ENCODE measurements at places on chromosomes 7 and 10.

DNA sequence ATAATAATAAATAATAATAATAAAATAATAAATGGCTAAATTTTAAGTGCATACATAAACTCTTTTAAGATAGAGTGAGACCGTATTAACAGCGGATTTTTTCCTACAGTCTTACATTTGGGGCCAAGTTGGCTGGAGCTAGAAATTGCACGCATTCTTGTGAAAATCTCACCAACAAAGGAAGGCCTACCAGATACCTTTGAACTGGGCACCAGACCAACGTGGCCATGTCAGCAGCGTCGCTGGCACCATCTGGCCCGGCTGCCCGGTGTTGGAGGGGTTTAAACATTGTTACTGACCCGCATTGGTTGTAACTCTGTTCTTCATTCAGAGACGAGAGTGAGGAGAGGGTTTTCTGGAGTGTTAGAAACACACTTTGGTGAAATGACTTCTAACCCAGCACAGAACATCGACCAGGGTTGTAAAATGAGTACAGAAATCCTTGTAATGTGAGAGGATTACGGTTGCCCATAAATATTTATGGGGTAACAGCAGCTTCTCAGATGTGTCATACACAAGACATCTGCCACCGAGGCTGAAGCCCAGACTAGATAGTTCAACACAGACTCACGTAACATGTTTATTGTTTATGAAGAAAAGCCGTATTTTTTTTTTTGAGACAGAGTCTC, 34.6 kb upstream of the UNCX start:
- no peak for DNase-seq

GRCh38 chr7:25772802-25773201, 379.2 kb upstream of the NFE2L3 start:
- no peak for DNase-seq

DNA sequence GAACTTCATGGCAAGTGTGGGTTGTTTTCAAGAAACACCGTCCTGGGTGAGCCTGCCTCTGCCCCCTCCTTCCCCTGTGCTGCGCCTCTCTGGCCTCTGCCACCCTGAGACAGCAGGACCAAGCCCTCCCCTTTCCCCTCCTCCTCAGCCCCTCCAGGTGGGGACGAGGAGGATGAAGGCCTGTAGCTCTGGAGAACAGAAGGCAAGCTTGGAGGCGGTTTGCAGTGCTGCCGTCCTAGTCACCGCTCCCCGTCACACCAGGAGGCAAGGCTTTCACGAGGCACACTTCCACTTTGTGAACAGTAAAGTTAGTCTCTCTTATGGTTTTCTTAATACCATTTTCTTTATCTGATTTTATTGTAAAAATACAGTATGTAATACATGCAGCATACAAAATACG, 8.8 kb upstream of the VIPR2 start:
- DNase-seq, result no peak

DNA sequence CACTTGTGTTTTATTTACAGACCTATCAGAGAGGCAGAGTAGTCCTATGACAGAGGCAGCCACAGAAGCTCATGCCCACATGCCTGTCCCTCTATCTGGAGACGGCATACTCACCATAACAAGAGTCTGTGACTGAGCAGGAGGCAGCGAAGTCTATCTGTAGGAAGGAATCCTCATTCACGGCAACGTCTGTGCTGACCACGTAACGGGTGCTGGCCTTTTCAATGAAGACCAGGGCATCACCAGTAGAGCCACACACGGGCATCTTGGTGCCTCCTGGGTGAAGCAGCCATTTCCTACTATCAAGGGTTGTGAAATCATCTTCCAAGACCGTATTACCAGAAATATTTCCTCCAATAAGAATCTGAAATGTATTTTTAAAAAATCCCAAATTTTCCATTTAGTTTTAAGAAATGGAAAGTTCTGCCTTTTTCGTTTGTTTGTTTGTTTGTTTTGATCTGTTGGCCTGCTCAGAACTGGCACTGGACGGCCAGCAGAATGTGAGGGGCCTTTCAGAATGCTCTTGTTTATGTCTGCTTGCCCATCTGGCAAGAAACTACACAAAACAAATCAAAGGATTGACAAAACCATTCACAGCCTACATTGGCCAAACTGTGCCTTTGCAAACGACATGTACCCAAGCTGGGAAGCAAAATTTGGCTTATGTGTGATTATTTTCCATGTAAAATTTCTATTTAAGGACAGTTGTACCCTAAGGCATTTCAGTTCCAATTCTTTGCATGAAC, 93.1 kb upstream of the SLC26A5 start:
- DNase-seq, result no peak

DNA sequence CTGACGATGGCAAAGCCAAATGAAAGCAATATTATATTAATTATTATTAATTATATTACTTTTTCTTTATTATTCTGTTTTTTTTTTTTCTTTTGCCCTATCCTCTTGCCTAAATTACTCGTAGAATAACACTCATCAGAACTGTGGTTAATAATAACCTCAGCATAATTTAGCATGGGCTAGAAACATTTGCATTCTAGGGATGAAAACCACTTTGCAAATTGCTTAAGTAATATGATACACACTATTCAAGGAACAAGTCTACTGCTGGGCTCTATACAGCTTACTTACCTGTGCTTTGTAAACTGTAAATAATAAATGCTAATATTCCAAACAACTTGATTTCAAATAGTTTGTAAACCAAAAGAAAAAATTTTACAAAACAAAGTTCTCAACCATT, 375.8 kb downstream of the HGF start:
- DNase-seq, result no peak

Data from DND-41 (cell line).